ENCODE measurements at places on chromosomes 7 and 10.

DNA sequence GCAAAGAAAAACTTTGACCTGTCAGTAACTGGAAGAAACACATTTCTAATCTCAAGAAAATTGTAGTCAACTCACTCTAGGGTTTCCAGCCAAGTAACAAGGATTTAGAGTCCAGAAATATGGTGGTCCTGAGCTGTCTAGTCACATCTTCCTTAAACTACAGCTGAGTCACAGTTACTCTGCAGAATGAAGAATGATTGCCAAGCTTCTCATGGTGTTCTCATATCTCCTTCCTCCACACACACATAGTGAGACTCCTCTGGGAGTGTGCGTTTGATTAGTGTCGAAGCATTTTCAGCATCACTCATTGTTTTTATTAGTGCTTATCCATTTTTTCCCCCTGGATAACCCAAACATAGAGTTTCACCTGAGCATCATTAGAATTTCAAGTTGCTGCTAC is 93.1 kb upstream of the CXCL12 start:
- no peak for DNase-seq

GRCh38 chr10:996031-996430 is 7.8 kb downstream of the GTPBP4 start:
- DNase-seq: no peak

DNA sequence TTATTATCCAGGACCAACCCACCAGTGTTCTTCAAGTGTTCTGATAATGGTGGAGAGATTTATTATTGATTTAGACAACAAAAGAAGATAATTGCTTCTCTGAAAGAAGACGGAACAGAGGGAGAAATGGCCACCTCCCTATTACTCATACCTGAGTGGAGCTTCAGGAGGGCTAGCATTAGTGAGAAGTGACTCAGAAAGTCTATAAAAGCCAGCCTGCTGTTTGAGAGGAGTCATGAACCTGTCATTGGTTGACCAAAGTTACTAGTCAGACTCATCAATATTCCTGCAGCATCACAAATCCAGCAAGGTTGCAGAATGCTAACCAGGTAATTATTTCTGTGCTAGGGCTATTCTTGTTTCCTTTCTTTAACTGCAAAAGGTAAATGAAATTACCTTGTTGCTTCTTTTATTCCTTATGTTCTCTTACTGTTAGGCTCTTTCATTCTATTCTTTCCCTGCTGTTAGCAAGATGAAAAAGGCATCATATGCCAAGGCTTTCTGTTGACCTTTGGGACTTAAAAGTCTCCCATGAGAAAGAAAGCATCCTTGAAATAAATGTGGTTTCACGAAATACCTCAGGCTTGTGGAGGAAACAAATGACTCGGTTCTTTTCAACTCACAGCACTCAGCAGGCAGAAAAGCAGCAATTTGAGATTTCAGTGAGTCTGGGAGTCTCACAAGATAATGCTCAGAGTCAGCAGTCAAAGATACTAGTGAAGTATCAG is 256.4 kb upstream of the PHYHIPL start:
- no peak for DNase-seq

DNA sequence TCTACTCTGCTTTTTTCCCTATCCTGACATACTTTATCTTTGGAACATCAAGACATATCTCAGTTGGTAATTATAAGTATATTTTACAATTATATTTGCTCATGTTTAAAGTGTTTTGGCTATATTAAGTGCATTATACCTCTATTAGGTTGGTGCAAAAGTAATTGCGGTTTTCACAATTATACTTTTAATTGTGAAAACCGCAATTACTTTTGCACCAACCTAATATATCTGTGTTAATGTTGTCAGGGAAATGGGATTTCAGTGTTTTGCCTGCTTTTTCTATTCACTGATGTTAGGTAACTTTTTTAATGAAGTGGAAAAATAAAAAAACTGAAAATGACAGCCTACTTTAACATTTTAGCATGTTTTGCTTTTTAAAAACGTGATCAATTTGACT is 11.6 kb downstream of the SLC26A4 start:
- DNase-seq: no peak

DNA sequence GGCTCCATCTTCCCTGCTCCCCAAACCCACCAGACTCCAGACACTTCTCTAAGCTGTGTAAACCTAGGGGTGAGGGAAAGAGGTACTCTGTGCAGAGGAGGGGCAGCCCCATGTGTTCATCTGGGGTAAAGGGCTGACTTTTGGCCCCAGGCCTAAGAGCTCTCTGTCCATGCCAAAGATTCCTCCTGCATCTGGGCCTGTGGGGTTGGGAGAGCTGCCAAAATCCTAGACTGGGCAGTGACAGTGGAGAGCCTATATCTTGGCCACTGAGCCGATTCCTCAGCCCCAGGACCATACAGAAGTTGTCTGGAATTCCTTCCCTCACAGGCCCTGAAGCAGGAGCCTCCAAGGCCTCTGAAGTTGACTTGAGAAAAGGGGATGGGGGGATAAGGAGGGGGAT is 25.3 kb upstream of the LEP start:
- no peak for DNase-seq

- no peak for DNase-seq
These were observed 4.7 kb downstream of the ZNF273 start for GRCh38 chr7:64907641-64908326.

- DNase-seq: no peak
These were observed 210.2 kb upstream of the ADARB2 start for GRCh38 chr10:1947464-1948003.

- no peak for DNase-seq
These were observed 784.0 kb downstream of the SUGCT start for GRCh38 chr7:40918701-40919271.

DNA sequence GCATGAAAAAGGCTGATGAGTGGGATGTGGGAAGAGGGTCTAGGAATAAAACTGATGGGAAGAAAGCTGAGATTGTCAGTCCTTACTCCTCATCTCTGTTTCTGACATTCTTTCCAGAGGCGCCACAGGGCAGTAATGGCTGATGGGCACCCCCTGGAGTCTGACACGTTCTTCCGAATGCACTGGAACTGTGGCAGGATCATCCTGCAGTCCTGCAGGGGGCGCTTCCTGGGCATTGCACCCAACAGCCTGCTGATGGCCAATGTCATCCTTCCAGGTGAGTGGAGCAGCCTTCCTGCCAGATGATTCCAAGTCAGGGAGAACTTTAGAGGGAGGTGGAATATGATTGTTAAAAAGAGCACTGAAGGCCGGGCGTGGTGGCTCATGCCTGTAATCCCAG is 4.8 kb downstream of the FSCN3 start:
- no peak for DNase-seq

DNA sequence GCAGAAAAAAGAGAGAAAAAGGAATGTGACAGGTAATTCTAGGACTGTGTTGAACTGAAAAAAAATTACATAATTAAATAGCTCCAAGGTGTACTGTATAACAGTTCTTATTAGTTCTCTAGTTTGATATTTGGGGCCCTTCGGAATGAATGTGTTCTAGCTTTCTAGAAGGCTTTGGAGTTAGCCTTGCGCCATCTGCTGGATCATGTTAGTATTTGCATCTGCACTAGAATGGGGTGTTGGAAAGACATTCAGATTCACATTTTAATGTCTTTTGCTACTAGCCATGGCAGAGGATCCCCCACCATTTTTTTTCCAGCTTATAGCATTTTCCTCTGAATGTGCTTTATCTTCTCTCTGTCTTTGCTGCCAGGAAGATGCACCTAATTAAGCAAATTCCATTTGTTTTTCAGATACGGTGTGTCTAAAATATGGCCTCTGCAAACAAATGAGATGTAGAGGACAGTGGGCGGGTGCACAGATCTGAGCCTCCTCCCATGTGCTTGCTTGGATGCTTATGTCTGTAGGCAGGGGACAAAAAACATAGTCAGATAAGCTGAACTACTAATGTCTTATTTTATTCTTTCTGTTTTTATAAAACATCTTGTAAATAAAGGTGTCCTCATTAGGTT is 238.5 kb downstream of the PHF14 start:
- DNase-seq: peak; percentile 86

- peak; percentile 17 for DNase-seq
These were observed 461.2 kb downstream of the SDK1 start for GRCh38 chr7:3762146-3762831.

- no peak for DNase-seq
These were observed 62.5 kb downstream of the GATA3 start for GRCh38 chr10:8116926-8117493.

GRCh38 chr10:88803641-88804040 is 1.1 kb downstream of the LIPM start:
- DNase-seq: no peak

- DNase-seq: no peak
These were observed 43.6 kb upstream of the EIF4H start for GRCh38 chr7:74130518-74130917.

DNA sequence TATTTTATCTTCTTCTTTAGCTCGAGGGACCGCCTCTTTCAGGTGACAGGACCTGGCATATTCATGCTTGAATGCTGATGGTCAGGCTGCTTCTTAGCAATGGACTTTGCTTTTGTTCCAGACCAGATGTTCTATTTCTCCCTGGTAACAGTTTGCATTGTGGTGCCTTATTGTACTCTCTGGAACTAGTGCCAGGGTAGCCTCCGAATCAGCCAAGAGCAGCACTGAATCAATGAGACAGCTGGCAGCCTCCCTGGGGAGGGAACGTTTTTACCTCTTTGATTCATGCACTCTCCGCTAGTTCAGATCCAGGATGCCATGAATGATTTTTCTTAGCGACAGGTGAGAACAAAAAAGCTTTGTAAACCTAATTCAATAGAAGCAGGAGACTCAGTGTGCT is 54.1 kb upstream of the NXPH1 start:
- peak; percentile 15 for DNase-seq

GRCh38 chr7:3042861-3043489 is 692 bp downstream of the CARD11 start:
- no peak for DNase-seq

DNA sequence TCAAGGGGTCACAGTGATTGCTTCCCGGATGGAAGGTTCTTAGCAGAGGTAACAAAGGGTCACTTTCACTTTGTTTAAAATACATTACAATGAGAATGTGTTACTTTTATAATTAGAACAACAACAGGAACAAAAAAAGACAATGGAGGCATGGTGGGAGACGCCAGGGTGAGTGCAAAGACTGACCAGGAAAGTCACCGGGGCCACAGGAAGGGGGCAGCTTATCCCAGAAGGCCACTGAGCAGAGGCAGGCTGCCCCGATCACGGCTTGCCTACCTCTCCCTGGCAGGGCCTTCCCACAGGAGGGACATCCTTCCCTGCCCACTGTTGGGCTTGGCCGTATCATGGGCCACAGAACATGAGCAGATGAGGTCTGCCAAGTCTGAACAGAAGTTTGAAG is 46.8 kb upstream of the ENO4 start:
- no peak for DNase-seq

- no peak for DNase-seq
These were observed 110.3 kb downstream of the ADRA2A start for GRCh38 chr10:111187096-111187495.

DNA sequence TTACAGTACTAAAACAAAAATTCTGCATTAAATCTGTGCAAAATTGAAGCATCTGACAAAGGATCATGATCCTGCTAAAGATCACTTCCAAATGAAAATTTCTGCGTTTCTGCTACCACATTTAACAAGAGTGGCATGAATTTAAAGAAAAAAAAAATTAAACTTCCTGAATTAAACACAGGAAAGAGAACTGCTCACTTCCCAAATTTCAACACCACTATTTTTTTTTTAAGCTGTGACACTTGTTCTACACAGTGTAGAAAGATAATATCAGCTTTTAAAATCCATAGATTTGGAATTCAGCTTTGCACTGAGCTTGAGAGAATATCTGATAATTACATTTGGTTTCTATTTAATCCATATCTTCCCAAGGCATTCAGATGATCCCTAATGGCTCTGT is 73.6 kb downstream of the EPC1 start:
- no peak for DNase-seq

DNA sequence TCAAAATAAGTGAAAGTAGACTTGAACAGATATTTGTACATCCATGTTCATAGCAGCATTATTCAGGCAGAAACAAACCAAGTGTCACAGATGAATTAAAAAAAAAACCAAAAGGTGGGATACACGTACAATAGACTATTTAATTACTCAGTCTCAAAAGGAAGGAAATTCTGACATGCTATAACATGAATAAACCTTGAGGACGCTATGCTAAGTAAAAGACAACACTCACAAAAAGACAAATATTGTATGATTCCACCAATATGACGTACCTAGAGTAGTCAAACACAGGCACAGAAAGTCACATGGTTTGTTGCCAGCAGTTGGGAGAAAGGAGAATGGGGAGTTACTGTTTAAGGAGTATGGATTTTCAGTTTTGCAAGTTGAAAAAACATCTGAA is 18.0 kb upstream of the CFAP70 start:
- no peak for DNase-seq

DNA sequence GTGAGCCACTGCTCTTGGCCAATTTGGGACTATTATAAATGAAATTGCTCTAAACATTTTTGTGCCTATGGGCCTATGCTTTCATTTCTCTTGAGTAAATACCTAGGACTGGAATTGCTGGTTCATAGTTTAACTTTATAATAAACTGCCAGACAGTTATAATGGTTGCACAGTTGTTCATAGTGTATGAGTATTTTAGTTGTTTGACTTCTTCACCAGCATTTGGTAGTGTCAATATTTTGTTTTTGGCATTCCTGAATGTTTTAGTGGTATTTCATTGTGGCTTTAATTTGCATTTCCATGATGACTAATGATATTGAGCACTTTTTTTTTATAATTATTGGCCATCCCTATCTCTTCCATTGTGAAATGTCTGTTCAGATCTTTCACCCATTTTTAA is 29.5 kb downstream of the PLEKHA8 start:
- DNase-seq: no peak

- DNase-seq: no peak
These were observed 11.4 kb downstream of the IRF5 start for GRCh38 chr7:128948976-128949760.

DNA sequence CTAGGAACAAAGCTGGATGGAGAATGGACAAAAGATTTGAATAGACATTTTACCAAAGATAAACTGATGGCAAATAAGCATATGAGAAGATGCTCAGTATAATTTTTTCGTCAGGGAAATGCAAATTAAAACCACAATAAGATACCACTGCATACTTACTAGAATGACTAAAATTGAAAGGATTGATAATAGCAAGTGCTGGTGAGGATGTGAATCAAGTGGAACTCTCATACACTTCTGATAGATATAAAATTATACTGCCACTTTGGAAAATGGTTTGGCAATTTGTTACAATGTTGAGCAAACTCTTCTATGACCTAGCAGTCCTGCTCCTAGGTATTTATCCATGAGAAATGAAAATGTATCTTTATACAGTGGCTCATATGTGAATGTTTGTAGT is 83.3 kb downstream of the EXOC6 start:
- DNase-seq: no peak

- no peak for DNase-seq
These were observed 19.8 kb upstream of the KDM7A start for GRCh38 chr7:140196361-140197217.

- no peak for DNase-seq
These were observed 186.7 kb upstream of the PLXDC2 start for GRCh38 chr10:19629567-19629966.

GRCh38 chr7:74405899-74406512 is 47.7 kb upstream of the GTF2IRD1 start:
- DNase-seq: no peak

- DNase-seq: no peak
These were observed 90.7 kb downstream of the GNAI1 start for GRCh38 chr7:80225361-80225760.

GRCh38 chr7:128916643-128916915 is 6.1 kb upstream of the KCP start:
- no peak for DNase-seq
